ENCODE measurements at places on chromosomes 5 and 9.
A peak's percentile ranks its signal among the peaks of the same experiment; 100 is the strongest.

DNA sequence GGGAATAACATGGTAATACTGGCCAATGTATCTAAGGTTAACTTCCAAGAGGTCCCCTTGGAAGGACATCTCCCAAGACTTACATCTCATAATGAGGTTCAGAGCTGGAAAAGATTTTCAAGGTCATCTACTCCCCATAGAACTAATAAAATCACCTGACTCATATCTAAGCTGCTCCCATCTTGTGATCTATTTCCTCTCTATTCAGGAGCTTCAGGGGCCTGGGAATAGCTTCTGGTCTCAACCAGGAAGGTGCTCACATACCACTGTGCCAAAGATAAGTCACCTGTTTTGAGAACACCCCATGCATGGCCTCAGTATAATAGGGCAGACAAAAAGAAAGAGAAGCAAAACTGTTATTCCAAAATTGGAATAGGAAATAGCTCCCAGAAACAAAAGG, 74.2 kb downstream of the OXCT1 start:
- no peak for DNase-seq

DNA sequence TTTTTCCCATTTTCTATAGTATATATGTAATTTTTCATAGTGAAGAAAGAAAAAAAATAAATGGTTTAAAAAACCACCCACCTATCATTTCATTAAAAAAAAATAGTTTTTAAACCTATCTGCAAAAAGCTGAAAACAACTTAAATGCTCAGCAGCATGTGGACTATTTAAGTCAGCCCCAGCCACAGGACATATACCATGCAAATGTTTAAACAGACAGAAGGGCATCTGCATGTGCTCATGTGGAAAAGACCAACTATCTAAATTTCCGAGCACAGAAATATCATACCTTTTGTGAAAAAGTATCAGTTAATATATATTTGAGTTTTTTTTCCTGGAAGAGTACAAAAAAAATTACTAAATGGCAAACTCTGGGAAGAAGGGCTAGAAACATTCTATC, 143.4 kb downstream of the EPB41L4A start:
- DNase-seq: no peak

- DNase-seq: no peak
Observed at GRCh38 chr9:123484130-123484529, 128.1 kb downstream of the CRB2 start.

- no peak for DNase-seq
Observed at GRCh38 chr5:55933377-55934114, 61.2 kb downstream of the IL6ST start.

DNA sequence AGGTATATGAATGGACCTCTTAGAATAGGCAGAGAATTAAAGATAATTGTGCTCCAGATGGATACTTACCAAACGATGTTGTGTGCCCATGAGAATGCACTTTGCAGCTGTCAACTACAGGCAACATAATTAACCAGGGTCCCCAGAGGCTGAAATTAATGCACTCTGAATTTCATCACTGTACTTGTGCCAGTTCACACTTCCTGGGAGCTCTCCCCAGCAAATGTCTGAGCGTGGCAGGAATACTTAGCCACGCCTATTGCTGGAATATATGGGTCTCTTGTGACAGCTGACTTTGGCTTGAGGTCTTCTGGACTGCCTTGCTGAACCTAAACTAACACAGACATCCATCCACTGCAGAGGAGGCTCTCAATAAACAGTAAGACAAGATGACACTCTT, 11.9 kb upstream of the C1QTNF2 start:
- no peak for DNase-seq

- DNase-seq: peak; percentile 31
Observed at GRCh38 chr5:41856644-41857491, 13.4 kb downstream of the OXCT1 start.

DNA sequence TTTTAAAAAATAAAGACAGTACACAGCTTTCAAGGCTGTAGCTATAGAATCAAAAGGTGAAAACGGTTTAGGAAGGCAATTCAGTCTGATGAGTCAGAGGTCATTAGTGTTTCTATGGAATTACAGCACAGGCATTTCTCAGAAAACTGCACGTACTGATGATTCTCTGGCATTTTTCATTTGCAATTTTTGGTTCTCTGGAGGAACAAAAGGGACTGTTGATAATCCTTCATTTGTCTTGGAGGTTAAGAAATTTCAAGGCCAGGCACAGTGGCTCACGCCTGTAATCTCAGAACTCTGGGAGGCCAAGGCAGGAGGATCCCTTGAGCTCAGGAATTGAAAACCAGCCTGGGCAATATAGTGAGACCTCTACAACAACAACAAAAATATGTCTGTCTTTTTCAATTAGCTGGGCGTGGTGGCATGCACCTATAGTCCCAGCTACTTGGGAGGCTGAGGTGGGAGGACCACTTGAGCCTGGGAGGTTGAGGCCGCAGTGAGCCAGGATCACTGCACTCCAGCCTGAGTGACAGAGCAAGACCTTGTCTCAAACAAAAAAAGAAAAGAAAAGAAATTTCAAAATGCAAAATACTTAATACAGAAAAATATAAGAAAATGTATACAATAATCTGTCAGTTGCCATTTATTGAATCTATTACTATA, 27.3 kb downstream of the NR6A1 start:
- DNase-seq: no peak

DNA sequence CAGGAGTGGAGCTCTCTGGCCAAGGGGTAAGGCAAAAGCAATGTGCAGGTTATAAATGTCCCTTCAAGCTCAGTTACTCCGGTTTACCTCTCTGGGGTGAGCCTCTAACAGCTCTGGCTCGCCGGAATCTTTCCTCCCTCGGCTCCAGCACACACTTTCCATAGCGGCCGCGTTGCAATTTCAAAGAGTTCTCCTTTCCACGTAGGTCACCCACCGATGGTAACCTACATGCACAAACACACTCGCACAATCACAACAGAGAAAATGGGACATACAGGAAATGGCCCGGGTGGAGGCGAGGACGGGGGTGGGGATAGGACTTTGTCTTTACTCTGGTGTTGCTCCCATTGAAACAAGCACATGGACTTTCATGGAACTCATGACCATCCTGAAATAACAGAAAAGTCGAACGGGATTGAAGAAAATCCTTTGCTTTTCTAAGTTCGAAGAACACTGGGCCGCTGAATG, 1.2 kb downstream of the LHFPL2 start:
- no peak for DNase-seq

DNA sequence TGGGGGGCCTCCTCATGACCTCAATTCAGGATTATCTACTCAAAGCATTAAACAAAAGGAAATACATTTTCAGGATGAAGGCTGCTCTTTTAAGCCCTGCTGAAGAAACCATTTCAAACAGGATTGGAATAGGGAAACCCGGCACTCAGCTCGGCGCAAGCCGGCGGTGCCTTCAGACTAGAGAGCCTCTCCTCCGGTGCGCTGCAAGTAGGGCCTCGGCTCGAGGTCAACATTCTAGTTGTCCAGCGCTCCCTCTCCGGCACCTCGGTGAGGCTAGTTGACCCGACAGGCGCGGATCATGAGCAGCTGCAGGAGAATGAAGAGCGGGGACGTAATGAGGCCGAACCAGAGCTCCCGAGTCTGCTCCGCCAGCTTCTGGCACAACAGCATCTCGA, 720 bp downstream of the TMEM203 start:
- DNase-seq: no peak

GRCh38 chr5:171647904-171648260, 137.7 kb upstream of the SMIM23 start:
- no peak for DNase-seq

Measured in T-helper 9 cell (primary cell).